ENCODE measurements at places on chromosomes 5 and 9.

- DNase-seq, result peak; percentile 66
These were observed 26.6 kb downstream of the GRAMD2B start for GRCh38 chr5:126449751-126450271.

GRCh38 chr5:172887692-172888091, 53.6 kb downstream of the ERGIC1 start:
- DNase-seq, result no peak

- no peak for DNase-seq
These were observed 41.4 kb downstream of the PUM3 start for GRCh38 chr9:2802494-2802921.

GRCh38 chr5:56230576-56230975, 2.6 kb downstream of the ANKRD55 start:
- no peak for DNase-seq

- DNase-seq, result no peak
These were observed 46.3 kb downstream of the TNFAIP8 start for GRCh38 chr5:119402081-119402480.

GRCh38 chr5:59624898-59625297, 268.6 kb downstream of the PDE4D start:
- no peak for DNase-seq

All from Jurkat, Clone E6-1 (cell line).